ENCODE measurements at places on chromosomes 5 and 9.
A peak's percentile ranks its signal among the peaks of the same experiment; 100 is the strongest.

DNA sequence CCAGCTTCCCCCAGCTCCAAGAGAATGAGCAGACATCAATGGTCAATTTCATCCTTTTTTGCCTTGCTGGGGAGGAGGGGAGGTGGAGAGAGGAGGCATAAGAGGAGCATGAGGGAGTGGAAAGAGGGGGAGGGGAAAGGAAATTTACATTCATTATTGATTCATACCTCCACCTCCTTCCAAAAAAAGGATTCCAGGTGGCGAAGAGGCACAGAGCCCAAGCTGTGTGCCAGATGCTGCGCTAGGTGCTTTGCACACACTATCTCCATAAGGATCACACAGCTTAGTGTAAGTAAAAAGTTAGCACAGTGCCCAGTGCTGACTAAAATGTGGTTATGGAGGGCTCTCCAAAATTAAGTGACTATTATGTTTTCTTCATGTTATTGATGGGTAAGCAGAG is 11.0 kb downstream of the ASTN2 start:
- no peak for DNase-seq

DNA sequence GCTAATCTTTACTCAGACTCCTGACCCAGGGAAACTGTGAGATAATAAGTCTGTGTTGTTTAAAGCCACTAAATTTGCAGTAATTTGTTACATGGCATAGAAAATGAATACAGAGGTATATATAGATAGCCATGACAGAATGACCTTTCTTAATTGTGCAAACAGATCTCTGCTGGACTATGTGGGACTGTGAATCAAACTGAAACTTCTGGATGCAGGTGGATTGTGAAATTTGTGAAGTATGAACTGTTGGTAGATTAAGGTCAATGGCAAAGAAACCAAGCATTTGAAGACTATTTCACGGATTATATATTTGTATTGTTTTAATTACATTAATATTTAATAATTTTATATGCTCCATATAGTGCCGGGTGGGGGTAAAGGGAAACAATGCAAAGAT is 52.2 kb upstream of the GPR151 start:
- no peak for DNase-seq

DNA sequence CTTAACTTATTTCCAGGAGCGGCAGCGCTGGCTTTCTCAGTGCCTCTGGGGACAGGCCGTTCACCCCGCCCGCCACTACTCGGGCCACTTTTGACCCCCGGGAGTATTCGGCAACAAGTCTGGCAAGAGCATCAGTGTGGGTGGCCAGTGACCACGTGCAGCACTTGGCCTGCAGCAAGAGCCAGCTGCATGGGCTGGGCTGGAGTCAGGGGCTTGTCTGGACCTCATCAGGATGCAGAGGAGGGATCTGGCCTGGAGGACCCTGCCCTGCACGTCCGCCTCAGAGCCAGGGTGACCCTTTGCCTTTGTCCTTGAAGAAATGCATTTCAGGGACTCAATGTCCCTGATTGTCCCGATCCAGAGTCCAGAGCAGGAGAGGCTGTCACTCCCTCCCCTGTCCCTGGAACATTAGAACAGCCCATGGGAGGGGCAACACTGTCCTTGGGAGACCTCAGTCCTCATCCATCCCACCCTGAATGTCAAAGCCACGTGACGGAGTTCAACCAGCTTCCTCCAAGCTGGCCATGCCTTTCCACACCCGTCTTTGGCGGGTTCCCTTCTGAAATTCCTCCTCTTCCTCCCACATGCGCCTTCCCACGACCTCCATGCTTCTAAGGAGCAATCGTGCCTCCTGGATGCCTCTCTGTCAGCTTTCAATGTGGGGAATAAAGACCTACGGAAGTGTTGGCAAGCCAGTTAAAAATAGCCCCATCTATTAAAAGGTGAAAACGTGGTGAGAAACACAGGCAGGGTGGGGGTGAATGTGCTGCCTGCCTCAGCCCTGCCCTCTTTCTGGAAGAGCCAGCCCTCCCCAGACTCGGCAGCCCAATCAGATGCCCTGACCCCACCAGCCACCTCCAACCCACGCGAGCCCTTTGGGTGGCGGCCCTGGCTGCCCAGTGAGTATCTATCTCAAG is 99.0 kb downstream of the OLFM1 start:
- no peak for DNase-seq

GRCh38 chr5:494667-495255 is 29.5 kb downstream of the SLC9A3 start:
- no peak for DNase-seq

DNA sequence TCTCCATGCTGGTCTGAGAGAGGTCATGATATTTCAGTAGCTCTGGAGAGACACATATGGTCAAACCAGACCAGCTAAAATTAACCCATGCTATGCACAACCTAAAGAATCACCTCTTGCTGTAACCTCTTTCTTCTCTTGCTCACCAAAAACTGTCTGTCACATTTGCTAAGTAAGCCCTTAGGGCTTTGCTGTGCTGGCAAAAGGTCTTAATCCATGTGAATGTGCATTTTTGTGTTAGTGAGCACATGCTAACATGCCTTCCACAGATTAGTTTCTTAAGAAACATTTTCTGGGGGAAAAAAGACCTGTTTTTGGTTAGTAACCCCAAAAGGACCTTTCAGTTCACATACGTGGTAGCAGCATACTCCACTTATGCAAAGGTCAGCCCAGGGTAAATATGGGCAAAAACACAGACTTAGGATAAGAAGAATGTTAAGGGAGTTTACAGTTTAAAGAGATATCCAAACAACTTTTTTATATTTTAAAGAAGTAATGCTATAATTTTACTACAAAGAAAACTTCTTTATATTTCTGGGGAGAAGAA is 124.2 kb upstream of the CCDC152 start:
- DNase-seq, result no peak

- DNase-seq, result no peak
Observed at GRCh38 chr9:14119694-14120514, 194.0 kb downstream of the NFIB start.

DNA sequence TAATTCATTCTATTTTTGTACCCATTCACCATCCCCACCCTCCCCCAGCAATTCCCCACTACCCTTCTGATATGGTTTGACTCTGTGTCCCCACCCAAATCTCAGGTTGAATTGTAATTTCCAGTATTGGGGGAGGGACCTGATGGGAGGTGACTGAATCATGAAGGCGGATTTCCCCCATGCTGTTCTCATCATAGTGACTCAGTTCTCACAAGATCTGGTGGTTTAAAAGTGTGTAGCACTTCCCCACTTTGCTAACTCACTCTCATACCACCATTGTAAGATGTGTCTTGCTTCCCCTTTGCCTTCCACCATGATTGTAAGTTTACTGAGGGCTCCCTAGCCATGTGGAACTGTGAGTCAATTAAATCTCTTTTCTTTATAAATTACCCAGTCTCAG is 25.9 kb upstream of the TESK1 start:
- no peak for DNase-seq

- peak; percentile 49 for DNase-seq
Observed at GRCh38 chr5:59034498-59035186, 451.8 kb downstream of the RAB3C start.

- DNase-seq, result no peak
Observed at GRCh38 chr9:31916591-31917241, 467.7 kb upstream of the ACO1 start.

DNA sequence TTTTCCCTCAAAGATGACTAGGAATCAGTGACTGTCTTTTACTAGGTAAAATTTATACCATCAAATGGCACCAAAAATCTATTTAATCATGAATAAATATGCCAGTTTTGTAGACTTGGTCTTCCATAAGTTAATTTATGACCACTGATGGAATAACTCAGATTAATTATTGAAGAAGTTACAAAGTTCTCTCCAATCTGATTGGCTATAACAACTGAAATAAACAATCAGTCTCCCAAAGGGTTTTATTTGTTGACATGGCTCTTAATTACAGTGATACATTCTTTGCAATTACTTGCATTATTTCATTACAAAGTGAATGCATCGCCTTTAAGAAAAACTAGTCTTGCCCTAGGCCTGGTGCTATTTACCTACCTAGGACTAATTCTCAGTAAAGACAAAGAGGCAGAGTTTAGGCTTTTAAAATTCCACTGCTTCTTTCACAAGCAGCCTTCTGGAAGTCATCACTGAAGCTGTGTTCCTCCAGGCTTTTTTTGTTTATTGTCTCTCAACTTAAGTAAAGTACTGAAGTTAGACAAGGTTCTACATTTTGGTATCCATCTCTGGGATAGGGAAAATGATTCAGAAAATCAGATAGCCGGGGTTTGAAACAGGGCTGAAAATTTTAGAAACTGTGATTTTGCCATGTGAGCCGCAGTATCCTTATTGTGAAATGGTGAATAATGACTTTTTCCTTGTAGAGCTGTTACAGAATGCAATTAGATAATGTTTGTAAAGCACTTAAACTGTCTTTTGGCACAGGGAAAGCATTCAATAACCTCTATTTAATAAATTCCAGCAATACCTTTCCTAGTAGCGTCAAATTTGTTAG is 2.5 kb downstream of the STOM start:
- no peak for DNase-seq

DNA sequence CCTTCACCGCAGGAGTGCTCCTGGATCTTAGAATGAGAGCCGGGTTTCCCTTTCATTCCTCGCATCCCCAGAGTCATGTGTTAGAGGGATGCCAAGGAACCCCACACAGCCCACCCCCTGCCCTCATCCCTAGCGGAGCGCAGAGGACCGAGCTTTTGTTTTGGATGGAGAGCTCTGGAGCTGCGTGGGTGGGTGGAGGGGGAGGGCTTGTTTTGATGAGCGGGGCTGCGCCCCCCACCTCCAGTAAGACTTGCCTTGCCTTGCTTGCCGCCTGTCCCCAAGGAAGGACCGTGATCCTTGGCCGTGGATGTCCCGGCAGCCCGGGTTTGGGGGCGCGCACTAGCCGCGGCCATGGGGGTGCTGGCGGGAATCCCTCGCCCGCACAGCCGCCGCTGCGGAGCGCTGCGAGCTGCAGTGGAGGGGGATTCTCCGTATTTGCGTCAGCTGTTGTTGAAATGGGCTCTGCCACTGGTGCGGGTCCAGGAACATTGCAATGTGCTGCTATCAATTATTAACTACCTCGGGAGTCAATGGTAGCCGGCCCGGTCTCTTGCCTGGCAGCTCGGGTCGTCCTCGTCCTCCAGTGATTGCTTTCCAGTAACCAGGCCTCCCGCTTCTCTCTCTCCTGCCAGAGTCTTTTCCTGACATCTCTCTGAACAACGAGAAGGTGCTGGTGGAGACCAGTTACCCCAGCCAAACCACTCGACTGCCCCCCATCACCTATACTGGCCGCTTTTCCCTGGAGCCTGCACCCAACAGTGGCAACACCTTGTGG is 1.0 kb downstream of the EGR1 start:
- DNase-seq, result no peak

GRCh38 chr9:103991698-103992097 is 102.4 kb upstream of the SMC2 start:
- DNase-seq, result no peak

- DNase-seq, result no peak
Observed at GRCh38 chr5:6715758-6716628, 2.8 kb downstream of the TENT4A start.

GRCh38 chr5:5135957-5136676 is 4.0 kb upstream of the ADAMTS16 start:
- DNase-seq, result no peak

DNA sequence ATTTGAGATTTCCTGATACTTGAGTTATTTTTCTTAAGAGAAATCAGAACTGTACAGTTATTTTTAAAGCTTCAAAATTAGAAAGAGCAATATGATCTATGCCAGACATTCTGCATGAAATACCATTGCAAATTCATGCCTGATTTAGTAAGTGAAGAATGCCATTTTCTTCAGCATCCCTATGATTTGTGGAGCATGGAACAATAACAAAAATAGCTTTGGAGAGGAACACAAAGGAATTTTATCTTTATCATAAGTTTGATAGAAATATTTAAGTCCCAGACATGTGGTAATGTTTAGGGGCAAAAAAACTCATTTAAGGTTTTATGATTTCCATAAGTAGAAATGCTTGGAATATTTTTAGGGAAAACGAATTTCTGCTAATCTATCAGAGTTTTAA is 1863.4 kb downstream of the EFNA5 start:
- no peak for DNase-seq

DNA sequence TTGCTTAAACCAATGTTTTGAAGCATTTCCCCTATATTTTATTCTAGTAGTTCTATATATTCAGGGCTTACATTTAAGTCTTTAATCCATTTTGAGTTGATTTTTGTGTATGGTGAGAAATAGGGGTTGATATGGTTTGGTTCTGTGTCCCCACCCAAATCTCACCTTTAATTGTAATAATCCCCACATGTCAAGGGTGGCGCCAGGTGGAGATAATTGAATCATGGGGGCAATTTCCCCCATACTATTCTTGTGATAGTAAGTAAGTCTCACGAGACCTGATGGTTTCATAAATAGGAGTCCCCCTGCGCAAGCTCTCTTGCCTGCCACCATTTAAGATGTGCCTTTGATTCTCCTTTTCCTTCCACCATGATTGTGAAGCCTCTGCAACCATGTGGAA is 92.2 kb upstream of the TBC1D2 start:
- no peak for DNase-seq
